CD4-positive, alpha-beta T cell treated with Interleukin-1 beta for 1 hour (primary cell): ENCODE measurements at places on chromosomes 7 and 10.

DNA sequence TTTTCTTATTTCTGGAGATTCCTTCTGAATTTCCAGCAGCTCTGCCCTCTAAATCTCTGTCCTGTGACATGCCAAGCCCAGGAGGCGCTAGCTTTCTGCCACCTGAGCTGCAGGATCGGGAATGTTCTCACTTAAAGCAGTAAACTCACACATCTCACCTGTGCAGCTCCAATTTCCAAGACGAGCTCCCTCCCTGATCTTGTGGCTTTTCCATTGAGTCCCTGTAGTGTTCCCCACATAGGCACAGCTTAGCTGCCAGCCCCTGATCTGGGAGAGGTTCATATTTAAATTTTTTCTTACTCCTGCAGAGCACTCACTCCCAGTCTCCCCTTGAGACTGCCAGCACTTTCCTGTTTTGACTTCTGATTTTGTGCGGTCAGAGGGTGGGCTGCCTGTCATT is 479.3 kb downstream of the GLRX3 start:
- DNase-seq = no peak

DNA sequence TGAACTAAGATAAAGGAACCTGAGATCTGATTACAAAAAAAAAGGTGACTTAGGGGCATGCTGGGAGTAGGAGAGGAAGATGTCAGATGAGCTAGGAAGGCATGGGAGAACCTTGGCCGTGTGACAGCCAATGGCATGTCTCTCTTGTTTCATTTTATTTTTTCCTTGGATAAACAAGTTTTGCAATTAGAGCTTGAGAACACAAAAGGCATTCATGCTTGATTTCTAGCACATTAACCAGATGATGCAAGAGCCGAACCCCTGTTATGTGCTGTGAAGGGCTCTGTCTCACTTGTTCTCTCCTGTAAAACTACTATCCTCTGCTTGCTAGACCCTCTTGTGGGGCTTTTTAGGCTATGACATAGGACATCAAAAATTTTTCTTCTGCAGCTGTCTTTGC is 134.3 kb upstream of the ASAH2 start:
- no peak for DNase-seq

GRCh38 chr10:103465411-103466179 is 6.9 kb upstream of the CALHM1 start:
- DNase-seq = no peak

DNA sequence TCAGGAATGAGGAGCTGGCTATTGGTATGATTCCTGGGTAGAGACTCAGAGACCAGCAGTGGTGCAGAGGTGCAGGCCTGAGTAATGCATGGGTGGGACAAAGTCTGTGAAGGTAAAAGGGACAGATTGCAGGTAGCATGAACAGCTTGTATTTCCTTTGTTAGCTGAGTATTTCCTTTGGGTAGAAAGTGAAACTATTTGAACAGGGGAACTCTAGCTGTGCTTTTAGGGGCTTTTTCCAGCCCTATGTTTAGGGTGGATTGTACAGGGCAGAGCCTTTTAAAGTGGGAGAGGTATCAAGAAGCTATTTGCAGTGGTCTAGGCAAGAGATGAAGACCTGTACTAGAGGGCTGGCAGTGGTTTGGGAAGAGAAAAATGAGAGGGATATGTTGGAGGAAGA is 739.9 kb downstream of the REEP3 start:
- no peak for DNase-seq

GRCh38 chr10:24210501-24210900 is 1.6 kb downstream of the KIAA1217 start:
- no peak for DNase-seq

GRCh38 chr7:95435422-95435780 is 573 bp upstream of the PON2 start:
- DNase-seq = no peak

GRCh38 chr10:34013235-34013634 is 678.8 kb upstream of the NRP1 start:
- DNase-seq = no peak

DNA sequence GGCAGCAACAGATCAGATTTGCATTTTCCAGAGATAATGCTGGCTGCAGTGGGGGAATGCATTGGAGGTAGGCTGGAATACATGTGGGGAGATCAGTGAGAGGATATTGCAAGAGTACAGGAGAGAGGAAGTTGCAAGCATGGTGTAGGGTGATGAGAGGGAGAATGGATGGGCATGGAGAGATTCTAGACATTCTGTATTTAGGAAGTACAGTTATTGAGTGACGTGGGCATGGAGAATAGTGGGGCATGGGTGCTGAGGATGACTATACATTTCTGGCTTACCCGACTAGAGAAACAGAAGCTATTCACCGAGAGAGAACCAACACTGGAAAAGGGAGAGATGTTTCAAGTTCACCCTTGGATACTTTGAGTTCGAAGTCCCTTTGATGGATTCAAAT is 116.9 kb upstream of the SVIL start:
- DNase-seq = no peak

GRCh38 chr10:122532601-122533296 is 27.8 kb upstream of the DMBT1 start:
- DNase-seq = no peak

DNA sequence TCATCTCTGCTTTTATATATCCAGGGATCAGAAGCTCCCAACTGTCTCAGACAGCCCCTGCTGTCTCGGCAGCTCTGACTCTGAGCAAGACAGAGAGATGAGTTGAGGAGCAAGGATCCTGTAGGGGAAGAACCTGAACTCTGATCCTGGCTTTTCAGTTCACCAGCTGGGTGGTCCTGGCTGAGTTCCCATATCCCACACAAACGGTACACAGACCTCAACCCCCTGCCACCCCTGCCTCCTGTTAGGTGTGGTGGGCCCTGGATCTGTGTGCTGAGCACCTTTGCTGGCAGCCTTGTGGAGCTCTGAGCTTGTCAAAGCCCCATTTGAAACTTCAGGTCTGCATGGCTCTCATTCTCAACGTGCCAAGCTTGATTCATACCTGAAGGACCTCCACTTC is 54.3 kb upstream of the GPR26 start:
- no peak for DNase-seq

DNA sequence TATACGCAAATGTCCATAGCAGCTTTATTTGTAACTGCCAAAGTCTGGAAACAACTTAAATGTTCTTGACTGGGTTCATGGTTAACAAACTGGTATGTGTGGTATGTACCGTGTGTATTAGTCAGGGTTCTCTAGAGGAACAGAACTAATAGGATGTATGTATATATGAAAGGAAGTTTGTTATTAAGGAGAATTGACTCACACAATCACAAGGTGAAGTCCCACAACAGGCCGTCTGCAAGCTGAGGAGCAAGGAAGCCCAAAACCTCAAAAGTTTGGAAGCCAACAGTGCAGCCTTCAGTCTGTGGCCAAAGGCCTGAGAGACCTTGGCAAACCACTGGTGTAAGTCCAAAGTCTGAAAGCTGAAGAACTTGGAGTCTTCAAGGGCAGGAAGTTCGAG is 66.8 kb downstream of the TMEM168 start:
- no peak for DNase-seq

DNA sequence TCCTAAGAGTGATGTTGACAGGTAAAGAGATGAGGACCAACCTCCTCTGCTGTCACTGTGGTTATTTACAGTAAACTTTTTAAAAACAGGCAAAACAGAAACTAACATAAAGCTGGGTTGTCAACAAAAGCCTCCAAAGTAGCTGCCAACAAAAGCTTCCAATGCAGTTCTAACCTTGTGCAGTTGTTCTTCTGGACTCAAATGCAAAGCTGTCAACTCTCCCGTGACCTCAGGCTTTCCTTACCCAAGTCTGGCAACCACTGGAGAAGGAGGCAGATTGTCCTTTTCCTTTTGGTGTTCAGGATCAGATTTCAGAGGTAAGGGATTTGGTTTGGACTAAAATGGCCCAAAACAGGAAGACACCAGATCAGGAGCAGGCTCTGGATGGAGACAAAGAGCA is 63.1 kb downstream of the DLG5 start:
- no peak for DNase-seq
